ENCODE measurements at places on chromosomes 1 and 21.

- DNase-seq, result no peak
Measured at GRCh38 chr1:230495891-230496385, 69.8 kb upstream of the PGBD5 start.

- peak; percentile 62 for DNase-seq
Measured at GRCh38 chr1:2548068-2548589, 8.0 kb upstream of the TNFRSF14 start.

DNA sequence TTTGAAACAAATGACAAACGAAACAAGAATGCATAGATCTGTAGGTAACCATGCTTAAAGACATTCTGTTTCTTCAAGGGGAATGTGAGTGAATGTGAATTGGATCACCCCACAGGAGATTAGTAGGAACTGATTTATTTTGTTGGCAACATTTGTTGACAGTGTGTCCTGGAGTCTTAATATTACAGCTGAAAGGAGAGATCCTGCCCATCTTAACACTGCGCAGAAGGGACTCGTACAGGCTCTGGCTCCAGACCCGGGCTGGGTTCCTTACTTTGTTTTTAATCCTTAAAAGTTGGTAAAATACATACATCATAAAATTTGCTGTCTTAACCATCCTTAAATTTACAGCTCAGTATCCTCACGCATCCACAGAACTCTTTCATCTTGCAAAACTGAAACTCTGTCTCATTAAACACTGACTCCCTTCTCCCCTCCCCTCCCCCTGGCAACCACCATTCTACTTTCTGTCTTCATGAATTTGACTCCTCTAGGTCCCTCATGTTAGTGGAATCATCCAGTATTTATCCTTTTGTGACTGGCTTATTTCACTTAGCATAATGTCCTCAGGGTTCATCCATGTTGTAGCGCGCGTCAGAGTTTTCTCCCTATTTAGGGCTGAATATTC is 74.1 kb downstream of the GALNT2 start:
- peak; percentile 79 for DNase-seq

DNA sequence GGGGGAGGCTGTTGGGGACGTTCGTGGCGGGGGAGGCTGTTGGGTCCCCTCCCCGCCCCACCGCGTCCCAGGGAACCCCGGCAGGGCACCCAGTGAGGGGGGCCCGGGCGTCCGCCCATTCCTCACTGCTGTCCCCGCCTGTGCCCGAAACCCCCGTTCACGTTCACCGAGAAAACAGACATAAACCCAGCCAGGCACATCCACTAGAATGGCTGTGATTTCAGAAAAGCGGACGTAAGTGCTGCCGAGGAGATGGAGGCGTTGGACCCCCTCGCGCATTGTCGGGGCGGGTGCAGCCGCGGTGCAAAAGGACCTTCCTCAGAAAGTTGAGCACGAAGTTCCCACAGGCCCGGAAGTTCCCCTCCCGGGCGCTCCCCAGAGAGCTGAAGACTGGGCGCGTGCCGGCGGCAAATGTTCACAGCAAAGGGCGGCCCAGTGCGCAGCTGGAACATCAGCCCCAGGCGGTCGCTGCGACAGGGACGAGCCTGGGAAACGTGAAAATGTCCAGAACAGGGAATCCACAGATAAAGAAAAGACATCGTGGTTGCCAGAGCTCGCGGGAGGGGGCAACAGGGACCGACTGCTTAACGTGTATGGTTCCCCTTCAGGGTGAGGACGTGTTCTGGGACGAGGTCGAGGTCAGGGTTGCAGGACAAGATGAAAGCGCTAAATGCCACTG is 18.5 kb upstream of the SAMD11 start:
- DNase-seq, result peak; percentile 51

DNA sequence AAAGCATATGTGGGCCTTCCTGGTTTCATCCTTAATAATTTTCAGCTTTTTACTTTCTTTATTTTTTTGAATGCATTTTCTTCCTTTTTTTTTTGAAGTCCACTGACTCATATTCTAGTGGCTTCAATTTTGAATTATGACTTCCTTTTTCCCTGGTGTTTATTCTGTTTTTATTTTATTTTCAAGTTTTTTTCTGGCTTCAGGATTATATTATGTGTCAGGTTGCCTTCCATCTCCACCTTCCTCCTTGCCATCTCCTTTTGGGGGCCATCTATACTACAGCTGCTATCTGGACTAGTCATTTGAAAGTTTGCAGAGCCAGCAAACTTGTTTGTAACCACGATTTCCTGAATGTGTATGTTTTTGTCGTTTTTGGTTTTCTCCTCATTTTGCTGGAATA is 117.6 kb downstream of the LEPR start:
- no peak for DNase-seq

- no peak for DNase-seq
Measured at GRCh38 chr1:114457675-114458236, 53.2 kb downstream of the TRIM33 start.

- no peak for DNase-seq
Measured at GRCh38 chr1:83118472-83118871, 880.5 kb downstream of the TTLL7 start.

GRCh38 chr1:16677552-16678431 is 11.0 kb upstream of the RNU1-3 start:
- DNase-seq, result peak; percentile 81

- DNase-seq, result peak; percentile 0
Measured at GRCh38 chr1:66168948-66169671, 364.8 kb upstream of the SGIP1 start.

DNA sequence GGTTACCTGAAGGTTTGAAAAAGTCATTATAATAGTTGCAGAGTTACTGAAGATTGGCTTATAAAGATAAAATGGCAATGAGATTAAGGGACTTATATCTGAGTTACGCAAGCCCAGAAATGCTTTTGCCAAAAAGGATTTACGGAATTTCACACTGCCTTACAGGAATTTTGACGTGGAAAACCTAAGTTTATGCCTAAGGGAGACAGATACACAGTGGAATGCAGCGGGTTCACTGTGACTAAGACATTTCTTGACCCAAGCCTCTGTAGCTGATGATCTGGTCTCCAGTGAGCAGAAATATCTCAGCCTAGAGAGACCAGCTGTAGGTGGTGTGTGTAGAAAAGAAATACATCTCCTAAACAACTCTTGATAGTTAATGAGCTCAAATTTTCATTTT is 10.1 kb upstream of the EXO1 start:
- DNase-seq, result peak; percentile 70

GRCh38 chr1:244154872-244155531 is 103.9 kb downstream of the ZBTB18 start:
- no peak for DNase-seq

- no peak for DNase-seq
Measured at GRCh38 chr1:93411000-93411399, 36.9 kb upstream of the FNBP1L start.

- DNase-seq, result no peak
Measured at GRCh38 chr1:84450910-84451309, 28.2 kb upstream of the RPF1 start.

DNA sequence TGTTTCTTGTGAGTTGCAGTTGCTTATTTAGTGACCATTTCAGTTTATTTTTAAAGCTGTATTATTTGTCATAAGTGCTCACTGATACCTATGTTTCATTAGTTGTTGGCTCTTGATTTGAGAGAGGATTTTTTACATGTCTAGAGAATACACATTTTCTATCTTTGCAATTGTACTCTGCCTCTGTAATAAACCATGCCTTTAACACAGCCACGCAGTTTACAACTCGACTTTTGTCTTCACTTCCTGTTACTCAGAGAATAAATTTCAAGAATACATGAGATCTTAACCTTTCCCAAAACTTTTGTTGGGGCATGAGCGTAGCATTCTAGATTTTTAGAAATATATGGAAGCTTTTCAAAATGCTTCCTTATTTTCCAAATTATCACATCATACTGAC is 14.9 kb upstream of the ZNF678 start:
- DNase-seq, result no peak

DNA sequence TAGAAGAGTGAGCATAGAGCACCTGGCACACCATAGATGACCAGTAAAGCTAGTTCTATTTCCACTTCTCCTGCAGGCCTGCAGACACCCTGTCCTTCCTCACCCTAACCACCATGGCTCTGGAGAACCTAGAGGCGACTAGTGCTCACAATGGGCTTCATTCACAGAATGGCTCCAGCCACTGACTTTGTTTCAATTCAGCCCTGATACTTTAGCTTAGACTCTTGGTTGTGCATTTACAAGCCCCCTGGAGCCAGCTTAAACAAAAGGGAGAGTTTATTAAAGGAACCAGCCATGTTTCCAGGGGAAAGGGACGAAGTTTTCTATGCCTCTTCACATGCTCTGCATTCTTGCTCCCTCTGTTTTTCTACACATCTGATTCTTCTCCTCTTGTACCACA is 123.7 kb downstream of the NAV1 start:
- no peak for DNase-seq

GRCh38 chr1:55138823-55139222 is 76.3 kb downstream of the USP24 start:
- DNase-seq, result no peak

- no peak for DNase-seq
Measured at GRCh38 chr1:15275921-15276683, 29.1 kb downstream of the FHAD1 start.

- DNase-seq, result no peak
Measured at GRCh38 chr1:99969260-99969728, 502 bp upstream of the SLC35A3 start.

- no peak for DNase-seq
Measured at GRCh38 chr1:179287946-179288345, 5.7 kb upstream of the SOAT1 start.

GRCh38 chr21:28212061-28212460 is 780.6 kb downstream of the LTN1 start:
- DNase-seq, result no peak

DNA sequence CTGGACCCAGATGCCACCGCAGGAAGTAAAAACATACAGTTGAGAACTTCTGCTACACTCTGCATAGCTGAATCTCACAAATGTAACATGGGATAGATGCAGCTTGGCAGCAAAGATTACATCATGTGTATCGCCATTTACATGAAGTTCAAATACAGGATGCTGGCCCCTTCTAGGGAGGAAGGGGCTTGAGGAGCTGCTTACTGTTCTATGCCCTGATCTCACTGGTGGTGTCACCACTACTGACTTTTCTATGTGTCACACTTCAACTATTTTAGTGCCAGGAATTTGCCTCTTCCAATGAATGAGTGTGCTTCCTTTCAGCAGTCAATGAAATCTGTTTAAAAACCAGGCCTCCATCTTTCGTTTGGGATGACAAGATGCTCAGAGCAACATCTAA is 31.1 kb downstream of the MRAP start:
- DNase-seq, result peak; percentile 75

DNA sequence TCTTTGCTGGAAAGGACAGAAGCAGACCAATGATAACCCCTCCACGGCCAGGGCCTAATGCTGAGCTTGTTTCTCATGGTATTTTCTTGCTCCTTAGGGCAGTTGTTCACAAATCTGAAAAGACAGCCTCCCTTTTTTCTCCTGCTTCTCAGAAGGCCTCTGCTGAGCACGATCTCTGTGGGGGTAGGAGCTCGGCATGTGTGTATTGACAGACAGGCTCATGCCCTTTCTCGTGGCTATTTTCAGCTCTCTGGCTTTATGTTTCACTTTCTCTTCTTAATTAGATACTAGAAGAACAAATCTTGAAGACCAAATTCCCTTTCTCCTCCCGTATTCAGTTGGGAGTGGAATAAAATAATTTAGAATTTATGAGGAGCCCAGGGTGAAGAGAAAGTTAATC is 768 bp upstream of the RIIAD1 start:
- peak; percentile 16 for DNase-seq

DNA sequence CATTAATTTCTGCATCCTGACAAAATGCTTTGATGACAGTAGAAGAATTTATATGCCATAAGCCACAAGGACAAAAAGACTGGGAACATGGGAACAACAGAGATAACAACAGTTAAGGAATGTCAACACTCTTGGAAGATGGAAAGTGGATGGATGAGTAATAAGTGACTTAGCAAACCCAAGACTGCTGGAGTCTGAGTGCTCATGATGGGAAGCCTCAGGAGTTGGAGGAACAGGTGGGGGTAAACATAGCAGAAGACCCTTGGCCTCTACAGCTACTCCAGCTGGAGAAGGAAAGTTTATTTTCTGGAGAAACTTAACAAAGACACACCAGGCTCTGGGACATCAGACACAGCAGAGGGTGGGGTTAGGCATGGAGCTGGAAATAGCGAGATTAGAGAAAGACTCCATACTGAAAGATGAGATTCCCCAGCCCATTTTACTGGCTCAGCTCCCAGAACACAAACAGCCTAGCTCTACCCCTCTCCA is 13.6 kb downstream of the G0S2 start:
- peak; percentile 88 for DNase-seq

GRCh38 chr1:231632119-231632518 is 5.5 kb downstream of the DISC1 start:
- no peak for DNase-seq

- no peak for DNase-seq
Measured at GRCh38 chr1:156337888-156338179, 258 bp downstream of the CCT3 start.

- DNase-seq, result peak; percentile 17
Measured at GRCh38 chr1:182149411-182149965, 88.0 kb upstream of the ZNF648 start.

- no peak for DNase-seq
Measured at GRCh38 chr1:165531021-165531420, 12.8 kb upstream of the LRRC52 start.

- DNase-seq, result peak; percentile 88
Measured at GRCh38 chr21:25133939-25134338, 473.3 kb downstream of the MRPL39 start.

DNA sequence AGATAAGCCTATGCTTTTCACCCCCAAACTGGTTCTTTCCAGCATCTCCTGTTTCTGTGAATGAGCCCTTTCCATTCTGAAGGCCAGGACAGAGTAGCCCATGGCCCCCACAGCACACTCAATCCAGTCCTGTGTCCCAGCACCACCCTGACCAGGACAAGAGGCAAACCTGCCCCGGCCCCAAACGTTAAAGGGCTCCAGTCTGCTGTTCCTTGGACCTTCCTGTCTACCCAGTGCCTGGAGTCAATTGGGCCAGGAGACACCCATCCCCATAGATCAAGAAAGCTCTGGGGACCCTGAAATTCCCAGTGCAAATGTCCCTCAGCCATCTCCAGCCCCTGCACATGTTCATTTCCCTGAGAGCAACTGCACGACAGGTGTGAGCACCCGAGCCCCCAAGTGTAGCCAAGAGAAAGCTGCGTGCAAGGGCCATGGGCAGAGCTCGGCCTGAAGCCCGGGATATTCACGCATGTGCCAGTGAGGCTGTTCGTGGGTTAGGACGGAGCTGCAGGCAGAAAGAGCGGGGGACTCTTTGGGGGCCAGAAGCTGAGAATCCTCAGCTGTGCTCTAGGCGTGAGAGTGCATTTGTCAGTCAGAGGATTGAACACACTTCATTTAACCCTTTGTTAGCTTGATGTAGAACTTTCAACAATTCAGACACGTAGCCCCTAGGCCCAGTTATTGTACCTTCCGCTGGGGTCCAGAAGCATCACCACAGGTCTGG is 4.2 kb upstream of the RIPK4 start:
- DNase-seq, result no peak

Measured in fibroblast of skin of back (primary cell).